ENCODE measurements at places on chromosomes 4 and X.

GRCh38 chr4:185343726-185344581 is 51.8 kb downstream of the LRP2BP start:
- no peak for DNase-seq

DNA sequence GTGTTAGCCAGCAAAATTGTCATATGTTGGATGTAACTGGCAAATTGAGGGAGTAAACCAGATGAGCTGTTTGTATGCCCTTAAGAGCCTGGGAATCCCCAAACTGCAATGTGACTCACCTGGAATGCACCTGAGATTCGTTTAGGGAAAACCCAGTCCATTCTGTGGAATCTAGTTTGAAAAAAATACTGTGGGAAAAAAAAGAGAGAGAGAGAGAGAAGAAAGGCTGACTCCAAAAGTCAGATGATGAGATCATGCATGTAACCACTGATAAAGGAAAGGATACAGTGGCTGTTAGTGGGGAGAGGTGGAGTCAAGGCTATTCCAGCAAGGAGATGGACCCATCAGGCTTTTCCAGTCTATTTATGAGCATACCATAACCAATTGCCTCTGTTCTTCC is 48.5 kb downstream of the SLC9A7 start:
- no peak for DNase-seq

DNA sequence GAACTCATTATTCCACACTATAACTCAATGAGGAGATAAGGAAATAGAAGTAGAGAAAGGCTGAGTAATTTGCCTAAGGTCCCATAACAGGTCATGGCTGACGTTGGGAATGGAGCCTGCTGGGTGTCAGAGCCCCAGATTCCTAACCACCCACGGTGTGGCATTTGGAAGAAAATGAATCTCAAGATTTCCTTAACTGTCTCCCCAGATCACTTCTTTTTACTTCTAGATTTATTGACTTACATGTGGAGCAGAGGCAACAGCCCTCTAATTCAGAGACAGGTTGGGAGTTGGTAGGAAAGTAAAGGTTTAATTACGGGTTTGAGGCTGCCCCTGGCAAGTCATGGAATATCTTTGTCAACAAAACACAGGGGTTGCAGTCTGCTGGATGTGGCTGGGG is 134.0 kb downstream of the ARHGAP10 start:
- no peak for DNase-seq

DNA sequence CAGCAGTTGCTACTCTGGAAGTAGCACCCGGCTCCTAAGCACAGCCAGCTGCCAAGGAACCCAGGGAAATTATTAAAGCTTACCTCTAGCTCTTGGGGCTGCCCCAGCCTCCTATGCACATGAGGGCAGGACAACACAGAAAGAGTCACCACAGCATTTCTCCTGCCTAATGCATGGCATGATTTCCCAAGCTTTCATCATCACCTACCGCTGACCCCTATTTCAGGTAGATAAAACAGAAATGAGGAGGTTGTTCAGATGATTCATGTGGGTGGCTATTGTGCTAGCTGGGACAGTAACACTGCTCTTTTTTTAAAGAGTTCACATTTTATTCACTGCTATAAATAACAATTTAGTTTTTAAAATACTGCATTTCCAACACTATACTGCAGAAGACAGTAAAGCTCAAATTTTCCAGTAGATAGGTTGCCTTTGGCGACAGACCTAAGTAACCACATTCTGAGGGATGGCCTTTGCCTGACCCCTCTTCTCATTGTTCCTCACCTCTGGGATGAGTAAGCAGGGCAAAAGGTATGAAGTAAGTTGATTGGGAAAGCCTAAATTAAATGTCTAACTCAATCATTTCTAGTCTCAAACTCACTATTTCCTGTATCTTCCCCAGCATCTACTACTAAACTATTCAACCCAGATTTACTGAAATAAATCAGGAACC is 16.7 kb downstream of the CASK start:
- DNase-seq, result no peak

DNA sequence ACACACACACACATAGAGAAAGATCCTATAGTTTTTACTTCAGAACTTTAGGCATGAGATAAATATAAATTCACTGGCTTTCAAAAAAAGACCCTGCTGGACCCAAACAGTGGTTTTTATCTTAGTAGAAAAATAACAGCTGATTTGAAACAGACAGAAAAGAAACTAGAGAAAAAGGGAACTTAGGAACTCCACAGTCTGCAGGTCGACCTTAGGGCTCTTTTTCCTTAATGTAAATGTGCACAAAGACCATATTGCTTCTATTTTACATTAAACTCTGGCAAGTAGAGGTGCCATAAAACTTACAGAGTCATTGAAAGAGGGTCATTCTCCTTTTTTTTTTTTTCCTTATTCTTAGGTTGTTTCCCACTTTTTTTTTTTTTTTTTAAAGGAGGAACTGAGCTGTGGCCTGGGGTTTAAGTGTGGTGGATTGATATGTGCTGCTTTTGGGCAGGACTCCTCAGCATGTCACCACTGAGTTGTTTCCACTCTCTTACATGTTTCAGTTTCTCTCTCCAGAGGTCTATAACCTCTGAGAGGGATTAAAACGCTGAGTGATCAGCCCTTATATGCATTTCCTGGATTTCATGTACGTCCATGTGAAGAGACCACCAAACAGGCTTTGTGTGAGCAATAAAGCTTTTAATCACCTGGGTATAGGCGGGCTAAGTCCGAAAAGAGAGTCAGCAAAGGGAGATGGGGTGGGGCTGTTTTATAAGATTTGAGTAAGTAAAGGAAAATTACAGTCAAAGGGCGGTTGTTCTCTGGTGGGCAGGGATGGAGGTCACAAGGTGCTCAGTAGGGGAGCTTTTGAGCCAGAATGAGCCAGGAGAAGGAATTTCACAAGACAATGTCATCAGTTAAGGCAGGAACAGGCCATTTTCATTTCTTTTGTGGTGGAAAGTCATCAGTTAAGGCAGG is 70.8 kb upstream of the PACRGL start:
- DNase-seq, result no peak
